ENCODE measurements at places on chromosomes 6 and 20. TPM values are rescaled to one million over a fixed set of nuclear protein-coding genes. Genes with fewer than 3 reads are reported as not detected.

- peak; percentile 33 for DNase-seq
These were observed 332 bp downstream of the GRIK2 start for GRCh38 chr6:101393829-101394251.

EYS gene
- not detected for total RNA-seq

DNA sequence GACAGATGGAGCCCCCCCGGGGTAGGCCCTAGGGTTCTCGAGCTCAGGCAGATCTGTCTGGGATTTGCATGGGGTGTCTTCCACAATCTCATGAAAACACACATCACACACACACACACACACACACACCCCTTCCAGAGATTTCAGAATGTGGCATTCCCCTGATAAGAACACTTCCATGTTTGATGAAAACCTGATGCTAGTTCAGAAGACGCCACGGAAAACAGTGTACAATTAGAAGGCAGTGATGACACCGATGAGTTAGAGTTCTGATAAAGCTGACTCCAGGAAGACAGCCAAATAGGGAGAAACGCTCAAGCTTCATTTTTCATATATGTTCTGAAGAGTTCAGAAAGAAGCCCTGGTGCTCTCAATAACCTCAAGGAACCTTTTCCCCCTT lies 438.7 kb upstream of the JARID2 start:
- DNase-seq, result no peak

- DNase-seq, result peak; percentile 66
These were observed 14.8 kb upstream of the FAM83C start for GRCh38 chr20:35306931-35307517.

- DNase-seq, result no peak
These were observed 51.0 kb downstream of the ABHD12 start for GRCh38 chr20:25339608-25340007.

RNF5 gene
- 111 TPM for total RNA-seq

CDH26 gene
- 0.44 TPM for total RNA-seq

GRCh38 chr20:9235518-9235917 lies 166.6 kb downstream of the PLCB4 start:
- no peak for DNase-seq

ANKRD66 gene
- not detected for total RNA-seq

DNA sequence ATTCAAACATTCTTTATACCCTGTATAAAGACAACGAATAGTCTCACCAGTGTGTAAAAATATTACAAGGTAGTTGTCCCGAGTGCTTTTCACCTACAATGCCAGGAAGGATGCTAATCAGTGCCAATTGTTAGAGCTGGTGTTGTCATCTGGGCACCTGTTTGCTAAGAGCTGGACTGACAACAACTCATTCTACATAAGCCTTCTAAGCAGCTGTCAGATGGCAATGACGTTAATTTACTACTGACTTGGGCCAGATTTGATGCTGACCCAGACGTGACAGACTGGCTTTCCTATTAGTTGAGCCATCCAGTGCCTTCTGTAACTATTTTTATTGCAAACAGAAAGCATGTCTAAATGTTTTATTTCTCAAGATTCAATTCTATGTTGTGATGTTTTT lies 355.2 kb downstream of the ADGRB3 start:
- DNase-seq, result no peak

CDS2 gene
- total RNA-seq, result 26.2 TPM

DNA sequence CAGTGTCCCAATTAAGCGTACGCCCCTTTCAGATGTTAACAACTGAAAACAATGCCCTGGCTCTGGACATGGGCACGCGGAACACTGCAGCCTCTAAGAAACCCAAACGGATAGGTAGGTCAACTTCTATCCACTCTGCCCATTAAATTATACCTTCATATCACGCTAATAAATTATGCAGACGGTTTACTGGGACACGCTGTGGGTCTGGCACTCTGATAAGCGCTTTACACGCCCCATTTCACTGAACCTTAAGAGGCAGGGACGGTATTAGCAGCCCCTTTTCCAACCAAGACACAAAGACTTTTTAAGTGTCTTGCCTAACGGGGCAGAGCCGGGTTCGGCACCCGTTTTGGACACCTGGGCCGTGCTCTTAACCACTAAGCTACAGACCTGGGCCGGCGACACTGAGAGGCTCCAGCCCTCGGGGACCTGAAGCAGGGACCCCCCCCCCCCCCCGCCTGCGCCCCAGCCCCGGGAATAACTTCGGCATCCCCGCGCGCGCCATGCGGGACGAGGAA lies 744 bp downstream of the STAU1 start:
- no peak for DNase-seq

- no peak for DNase-seq
These were observed 26.4 kb upstream of the RFPL4B start for GRCh38 chr6:112320561-112321318.

RIPPLY2 gene
- total RNA-seq, result not detected

MUC22 gene
- total RNA-seq, result not detected

DNA sequence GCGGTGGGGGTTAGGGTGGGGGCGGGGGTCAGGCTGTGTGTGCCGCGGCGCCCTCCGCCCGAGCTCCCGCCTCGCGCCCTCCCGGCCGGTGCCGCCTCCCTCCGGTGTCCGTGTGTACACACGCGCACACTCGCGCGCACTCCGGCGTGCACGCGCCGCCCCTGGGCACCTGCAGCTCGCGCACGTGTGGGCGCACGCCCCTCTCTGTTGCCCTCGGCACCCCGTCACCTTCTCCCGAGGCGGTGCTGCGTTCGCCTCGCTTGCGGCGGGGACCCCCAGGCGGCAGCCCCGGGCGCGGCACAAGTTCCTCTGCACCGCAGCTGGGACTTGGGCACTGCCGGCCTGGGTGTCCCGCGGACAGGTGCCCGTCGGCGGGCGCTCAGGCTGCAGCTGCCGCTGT lies 525 bp downstream of the MACROD2 start:
- peak; percentile 35 for DNase-seq

DNA sequence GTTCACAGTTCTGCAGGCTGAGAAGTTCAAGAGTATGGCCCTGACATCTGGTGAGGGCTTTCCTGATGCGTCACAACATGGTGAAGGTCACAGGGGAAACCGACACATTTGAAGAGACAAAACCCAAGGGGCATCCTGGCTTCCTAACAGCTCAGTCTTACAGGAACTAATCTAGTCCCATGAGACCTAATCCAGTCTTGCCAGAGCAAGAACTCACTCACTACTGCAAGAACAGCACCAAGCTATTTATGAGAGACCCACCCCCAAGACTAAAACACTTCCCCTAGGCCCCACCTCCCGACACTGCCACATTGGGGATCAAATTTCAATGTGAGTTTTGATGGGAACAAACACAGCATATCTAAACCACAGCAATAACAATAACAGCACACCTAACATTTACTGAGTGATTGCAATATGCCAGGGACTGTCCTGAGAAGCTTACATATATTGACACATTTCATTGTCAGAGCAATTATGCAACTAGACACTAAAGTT lies 46.6 kb downstream of the TPBG start:
- no peak for DNase-seq

DNA sequence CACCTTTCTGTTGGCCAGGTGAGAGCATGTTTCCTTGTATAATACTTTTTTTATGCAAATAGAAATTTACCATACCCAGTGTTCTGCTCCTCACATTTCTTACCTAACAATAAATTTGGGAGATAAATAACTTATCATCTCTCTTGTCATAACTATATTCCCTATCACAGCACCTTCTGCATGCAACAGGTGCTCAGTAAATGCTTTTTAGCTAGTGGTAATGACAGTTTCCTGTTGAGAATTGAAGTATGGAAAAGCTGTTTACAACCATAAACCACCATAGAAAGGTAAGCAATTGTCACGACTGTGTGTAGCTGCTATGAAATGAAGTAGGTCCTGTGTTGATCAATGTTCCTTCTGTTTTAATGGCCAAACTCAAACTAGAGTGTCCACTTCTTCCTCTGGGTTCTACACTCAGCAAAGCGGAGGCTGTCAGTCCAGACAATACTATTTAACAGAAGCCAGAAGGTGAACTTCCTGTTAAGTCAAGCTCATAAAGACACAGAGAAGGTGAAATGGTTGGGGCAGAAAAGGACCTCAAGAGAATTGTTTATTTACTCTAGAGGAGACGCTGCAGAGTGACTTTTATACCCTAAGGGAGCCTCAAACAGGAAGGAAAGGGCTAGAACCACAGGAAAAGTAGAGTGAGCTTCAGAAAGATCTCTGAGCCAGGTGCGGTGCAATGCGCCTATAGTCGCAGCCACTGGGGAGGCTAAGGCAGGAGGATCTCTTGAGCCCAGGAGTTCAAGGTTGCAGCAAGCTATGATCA lies 84.0 kb upstream of the SLC22A16 start:
- DNase-seq, result no peak

GRCh38 chr6:24307881-24308280 lies 50.0 kb downstream of the DCDC2 start:
- no peak for DNase-seq

GRCh38 chr6:166496460-166496859 lies 90.0 kb downstream of the RAMACL start:
- DNase-seq, result no peak

MOG gene
- not detected for total RNA-seq

RUNX2 gene
- total RNA-seq, result 2.7 TPM

GNAS-AS1 gene
- total RNA-seq, result 5.2 TPM

HTR1B gene
- not detected for total RNA-seq

DNA sequence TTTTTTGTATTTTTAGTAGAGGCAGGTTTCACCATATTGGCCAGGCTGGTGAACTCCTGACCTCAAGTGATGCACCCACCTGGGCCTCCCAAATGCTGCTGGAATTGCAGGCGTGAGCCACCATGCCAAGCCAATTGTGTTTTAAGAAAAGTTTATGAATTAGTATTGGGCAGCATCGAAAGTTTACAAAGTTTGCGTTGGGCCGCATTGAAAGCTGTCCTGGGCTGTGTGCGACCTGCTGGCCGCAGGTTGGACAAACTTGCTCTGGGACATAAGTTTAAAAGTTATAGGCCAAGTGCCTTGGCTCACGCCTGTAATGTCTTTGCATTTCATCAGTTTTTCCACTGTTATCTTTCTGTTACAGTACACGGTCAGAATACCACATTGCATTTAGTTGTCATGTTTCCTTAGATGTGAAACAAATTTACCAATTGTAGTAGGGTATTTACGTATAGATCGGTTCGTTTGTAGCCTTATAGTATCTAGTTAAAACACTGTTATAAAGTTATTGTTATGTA lies 39.5 kb downstream of the ASXL1 start:
- DNase-seq, result no peak

MMP24 gene
- 17.1 TPM for total RNA-seq

HDGFL1 gene
- total RNA-seq, result not detected
